ENCODE measurements at places on chromosomes 6 and 20.

GRCh38 chr6:1215884-1216487, 95.9 kb upstream of the FOXQ1 start:
- DNase-seq, result no peak

- DNase-seq, result no peak
Measured at GRCh38 chr20:23096986-23097520, 10.9 kb upstream of the CD93 start.

- no peak for DNase-seq
Measured at GRCh38 chr6:155448668-155449449, 6.8 kb downstream of the NOX3 start.

DNA sequence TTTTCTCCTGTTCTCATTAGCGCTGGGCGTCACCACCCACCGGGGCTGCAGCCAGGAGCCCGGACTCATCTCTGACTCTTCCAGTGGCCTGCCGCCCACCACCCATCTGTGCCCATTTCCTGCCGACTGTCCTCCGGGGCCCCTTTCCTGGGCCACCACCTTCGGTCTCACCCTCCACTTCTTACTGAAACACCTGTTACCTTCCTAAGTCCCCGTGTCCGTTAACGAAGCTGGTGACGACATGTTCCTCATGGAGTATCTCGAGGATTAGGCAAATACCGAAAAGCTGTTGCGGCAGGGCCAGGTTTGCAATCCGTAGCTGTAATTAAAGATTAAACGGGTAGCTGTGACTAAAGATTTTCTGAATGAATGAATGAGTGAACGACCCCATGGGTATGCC, 80.2 kb downstream of the SRC start:
- no peak for DNase-seq

- DNase-seq, result no peak
Measured at GRCh38 chr6:71400852-71401251, 112.2 kb downstream of the OGFRL1 start.

DNA sequence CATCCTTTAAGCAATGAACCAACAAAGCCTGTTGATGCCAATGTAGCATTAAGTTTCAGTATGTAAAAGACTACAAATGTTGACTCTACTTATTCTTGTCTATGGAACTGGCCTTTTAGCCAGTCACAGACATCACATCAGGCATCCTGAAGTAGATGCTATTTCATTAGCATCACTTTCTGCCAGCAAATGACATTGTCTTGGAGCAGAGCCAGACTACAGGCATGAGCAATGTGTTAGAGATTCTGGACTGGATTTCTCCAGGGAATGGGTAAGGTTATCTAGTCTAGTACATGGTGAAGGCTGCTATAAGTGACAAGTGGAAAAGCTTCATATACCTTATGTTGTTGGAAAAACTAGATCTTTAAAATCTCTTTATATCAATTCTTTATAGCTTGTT, 142.9 kb downstream of the ADGRB3 start:
- peak; percentile 30 for DNase-seq

GRCh38 chr20:17172836-17173516, 53.9 kb upstream of the PCSK2 start:
- DNase-seq, result no peak

- no peak for DNase-seq
Measured at GRCh38 chr6:12884983-12885382, 168.4 kb downstream of the PHACTR1 start.

- DNase-seq, result no peak
Measured at GRCh38 chr20:40244286-40244685, 444.8 kb downstream of the MAFB start.

- no peak for DNase-seq
Measured at GRCh38 chr20:14521016-14521415, 183.6 kb upstream of the FLRT3 start.

DNA sequence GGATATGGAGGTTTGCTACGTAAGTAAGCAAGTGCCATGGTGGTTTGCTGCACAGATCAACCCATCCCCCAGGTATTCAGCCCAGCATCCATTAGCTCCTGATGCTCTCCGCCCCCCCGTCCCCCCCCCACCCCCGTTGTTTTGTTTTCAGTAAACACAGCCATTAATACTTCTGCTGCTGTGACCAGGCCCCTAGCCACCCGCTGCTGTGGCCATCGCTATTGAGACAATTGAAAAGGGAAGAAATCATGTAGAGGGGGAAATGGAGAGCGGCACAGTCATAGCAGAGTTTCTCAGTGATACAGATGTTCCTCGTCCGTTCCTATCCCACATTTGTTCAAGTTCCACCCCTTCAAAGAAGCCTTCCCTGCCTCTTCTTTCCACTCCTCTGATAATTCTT, 24.9 kb downstream of the SLC35D3 start:
- DNase-seq, result no peak

GRCh38 chr6:35683267-35683666, 5.4 kb downstream of the FKBP5 start:
- DNase-seq, result no peak

DNA sequence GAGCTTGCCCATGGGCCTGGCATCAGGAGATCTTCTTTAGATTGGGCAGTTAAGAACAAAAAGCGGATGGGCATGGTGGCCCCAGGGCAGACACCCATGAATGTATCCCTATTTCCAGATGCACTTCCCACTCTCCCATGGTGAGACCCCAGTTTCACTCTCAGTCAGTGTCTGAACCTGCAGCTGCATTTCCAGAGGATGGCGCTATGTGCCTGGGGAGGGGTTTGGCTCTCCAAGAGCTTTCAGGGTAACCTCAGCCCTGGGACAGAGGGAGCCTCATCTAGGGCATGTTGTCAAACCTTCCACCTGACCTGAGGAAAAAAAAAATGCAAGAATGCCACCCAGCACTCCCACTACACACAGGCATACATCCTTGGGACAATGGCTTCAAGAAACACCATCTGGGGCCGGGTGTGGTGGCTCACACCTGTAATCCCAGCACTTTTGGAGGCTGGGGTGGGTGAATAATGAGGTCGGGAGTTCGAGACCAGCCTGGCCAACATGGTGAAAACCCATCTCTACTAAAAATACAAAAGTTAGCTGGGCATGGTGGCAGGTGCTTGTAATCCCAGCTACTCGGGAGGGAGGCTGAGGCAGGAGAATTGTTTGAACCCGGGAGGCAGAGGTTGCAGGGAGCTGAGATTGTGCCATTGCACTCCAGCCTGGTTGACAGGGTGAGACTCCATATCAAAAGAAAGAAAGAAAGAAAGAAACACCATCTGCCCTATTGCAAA, 1.9 kb downstream of the CST9L start:
- no peak for DNase-seq

- DNase-seq, result no peak
Measured at GRCh38 chr6:108563292-108563691, 2.6 kb downstream of the FOXO3 start.

GRCh38 chr6:33771146-33772081, 17.5 kb downstream of the LEMD2 start:
- DNase-seq, result peak; percentile 93

DNA sequence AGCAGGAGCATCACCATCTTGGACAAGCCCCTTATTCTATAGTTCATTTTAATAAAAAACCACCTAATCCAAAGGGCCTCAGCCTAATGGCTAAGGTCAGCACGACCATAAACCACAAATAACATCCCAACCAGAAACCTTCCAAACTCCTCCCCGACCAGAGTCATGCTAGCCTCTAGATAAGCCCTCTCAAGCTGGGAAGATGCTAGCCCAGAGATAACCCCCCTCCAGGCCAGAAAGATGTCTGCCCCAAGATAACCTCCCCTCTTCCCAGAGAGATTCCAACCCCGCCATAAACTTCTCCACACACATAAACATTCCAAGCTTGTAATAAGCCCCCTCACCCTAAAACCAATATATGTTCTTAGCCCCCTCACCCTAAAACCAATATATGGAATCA, 38.5 kb upstream of the OR14J1 start:
- DNase-seq, result no peak

DNA sequence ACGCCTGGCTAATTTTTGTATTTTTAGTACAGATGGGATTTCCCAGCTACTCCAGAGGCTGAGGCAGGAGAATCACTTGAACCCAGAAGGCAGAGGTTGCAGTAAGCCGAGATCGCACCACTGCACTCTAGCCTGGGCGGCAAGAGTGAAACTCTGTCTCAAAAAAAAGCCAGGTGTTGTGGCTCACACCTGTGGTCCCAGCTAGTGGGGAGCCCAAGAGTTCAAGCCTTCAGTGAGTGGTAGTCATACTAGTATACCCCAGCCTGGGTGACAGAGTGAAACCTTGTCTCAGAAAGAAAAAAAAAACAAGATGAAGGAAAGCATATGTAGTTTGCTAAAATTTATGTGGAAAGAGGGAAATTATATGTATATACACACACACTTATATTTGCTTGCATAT, 20.0 kb upstream of the POU5F1 start:
- no peak for DNase-seq

- no peak for DNase-seq
Measured at GRCh38 chr6:8939615-8940014, 504.3 kb upstream of the SLC35B3 start.

GRCh38 chr20:40304119-40304613, 384.9 kb downstream of the MAFB start:
- DNase-seq, result no peak

GRCh38 chr6:86730216-86730615, 207.1 kb upstream of the HTR1E start:
- no peak for DNase-seq

- no peak for DNase-seq
Measured at GRCh38 chr20:24746351-24746685, 202.8 kb upstream of the CST7 start.

DNA sequence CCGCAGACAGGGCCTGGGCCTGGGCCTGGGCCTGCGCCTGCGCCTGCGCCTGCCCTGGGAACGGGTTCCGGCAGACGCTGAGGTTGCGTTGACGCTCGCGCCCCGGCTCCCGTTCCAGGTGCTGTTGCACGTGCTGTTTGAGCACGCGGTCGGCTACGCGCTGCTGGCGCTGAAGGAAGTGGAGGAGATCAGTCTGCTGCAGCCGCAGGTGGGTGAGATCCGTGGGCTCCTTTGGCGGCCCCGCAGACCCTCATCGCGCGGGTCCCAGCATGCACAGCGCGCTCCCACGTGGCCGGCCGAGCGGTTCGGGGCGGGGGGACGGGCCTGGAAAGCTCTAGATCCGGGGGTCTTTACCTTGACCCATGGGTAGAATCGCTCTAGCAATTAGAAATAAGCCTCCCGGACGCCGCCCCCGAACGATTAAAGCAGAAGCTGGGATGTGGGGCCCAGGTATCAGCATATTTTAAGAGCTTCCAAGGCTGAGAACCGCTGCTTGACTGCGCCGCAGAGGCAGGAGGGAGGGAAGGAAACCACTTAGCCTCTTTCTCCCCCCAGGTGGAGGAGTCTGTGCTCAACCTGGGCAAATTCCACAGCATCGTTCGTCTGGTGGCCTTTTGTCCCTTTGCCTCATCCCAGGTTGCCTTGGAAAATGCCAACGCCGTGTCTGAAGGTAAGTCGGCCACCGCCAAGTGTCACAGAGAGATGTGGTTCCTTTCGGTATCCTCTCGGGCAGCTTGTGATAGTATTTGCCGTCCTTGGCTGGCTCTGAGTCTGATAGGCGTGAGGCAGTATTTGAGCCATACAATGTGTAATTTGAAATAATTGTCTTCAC, 508 bp downstream of the NOP56 start:
- no peak for DNase-seq

- DNase-seq, result no peak
Measured at GRCh38 chr6:81668615-81669047, 83.8 kb downstream of the TENT5A start.

- no peak for DNase-seq
Measured at GRCh38 chr6:147954938-147955337, 387.7 kb upstream of the SASH1 start.

GRCh38 chr6:63634630-63635029, 972 bp upstream of the PHF3 start:
- no peak for DNase-seq
